ENCODE measurements at places on chromosomes 6 and 20.

GRCh38 chr20:60704147-60704546, 547.9 kb upstream of the CDH4 start:
- no peak for DNase-seq
- no peak overlapping the region for H3K4me3 ChIP-seq
- H3K4me1 ChIP-seq = no peaks in the 10 kb centered on the region
- no peaks in the 10 kb centered on the region for H3K36me3 ChIP-seq

- no peaks in the 10 kb centered on the region for H3K27me3 ChIP-seq
- H3K36me3 ChIP-seq = no peaks in the 10 kb centered on the region
- H3K27ac ChIP-seq = no peak overlapping the region
- no peaks in the 10 kb centered on the region for H3K4me1 ChIP-seq
- no peak overlapping the region for H3K4me3 ChIP-seq
Measured at GRCh38 chr20:39298121-39298520, 336.0 kb downstream of the DHX35 start.

GRCh38 chr20:25212242-25212641, 16.7 kb downstream of the ENTPD6 start:
- H3K36me3 ChIP-seq = peaks cover 60% of the 10 kb centered on the region
- DNase-seq = no peak
- no peak overlapping the region for H3K4me3 ChIP-seq

DNA sequence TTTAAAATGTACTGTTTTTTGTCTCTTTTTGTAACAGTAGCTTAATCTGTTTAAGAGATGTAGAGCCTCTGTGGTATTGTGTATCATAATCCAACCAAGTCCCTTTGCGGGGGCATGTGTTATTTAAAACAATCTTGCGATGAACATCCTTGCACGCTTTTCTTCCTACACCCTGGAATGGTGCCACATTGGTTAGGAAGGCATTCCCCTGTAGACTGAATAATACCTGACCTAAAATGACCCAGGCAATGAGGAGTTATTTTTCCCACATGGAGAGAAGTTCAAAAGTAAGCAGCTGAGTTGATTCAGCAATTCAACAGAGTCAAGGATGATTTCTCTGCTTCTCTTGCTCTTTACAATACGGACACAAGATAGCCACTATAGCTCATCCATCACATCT, 142.0 kb upstream of the PMEPA1 start:
- no peak overlapping the region for H3K4me3 ChIP-seq
- H3K27me3 ChIP-seq = no peaks in the 10 kb centered on the region
- H3K27ac ChIP-seq = no peak overlapping the region
- H3K4me1 ChIP-seq = peaks cover 6% of the 10 kb centered on the region

DNA sequence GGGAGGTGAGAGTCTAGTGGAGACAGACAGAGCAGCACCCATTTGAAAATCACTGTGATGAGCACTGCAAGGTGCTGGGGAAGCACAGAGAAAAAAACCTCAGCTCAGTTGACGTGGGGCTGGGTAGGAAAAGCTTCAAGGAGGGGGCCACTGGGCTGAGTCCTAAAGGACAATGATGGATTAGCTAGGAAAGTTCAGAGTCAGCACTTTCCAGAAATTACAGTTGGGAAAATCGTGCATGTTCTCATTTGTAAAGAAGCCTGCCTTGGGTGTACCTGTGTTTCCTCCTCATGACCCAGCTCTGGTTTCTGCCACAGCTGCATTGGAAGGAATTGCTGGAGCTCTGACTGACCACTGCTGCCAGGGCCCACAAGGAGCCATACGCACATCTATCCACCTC, 221.3 kb downstream of the FARS2 start:
- no peaks in the 10 kb centered on the region for H3K4me1 ChIP-seq
- H3K36me3 ChIP-seq = no peaks in the 10 kb centered on the region
- DNase-seq = no peak
- no peak overlapping the region for H3K27ac ChIP-seq
- no peaks in the 10 kb centered on the region for H3K27me3 ChIP-seq

GRCh38 chr6:111113336-111114086, 26.2 kb downstream of the SLC16A10 start:
- no peaks in the 10 kb centered on the region for H3K4me1 ChIP-seq
- H3K4me3 ChIP-seq = no peak overlapping the region
- no peak overlapping the region for H3K27ac ChIP-seq

DNA sequence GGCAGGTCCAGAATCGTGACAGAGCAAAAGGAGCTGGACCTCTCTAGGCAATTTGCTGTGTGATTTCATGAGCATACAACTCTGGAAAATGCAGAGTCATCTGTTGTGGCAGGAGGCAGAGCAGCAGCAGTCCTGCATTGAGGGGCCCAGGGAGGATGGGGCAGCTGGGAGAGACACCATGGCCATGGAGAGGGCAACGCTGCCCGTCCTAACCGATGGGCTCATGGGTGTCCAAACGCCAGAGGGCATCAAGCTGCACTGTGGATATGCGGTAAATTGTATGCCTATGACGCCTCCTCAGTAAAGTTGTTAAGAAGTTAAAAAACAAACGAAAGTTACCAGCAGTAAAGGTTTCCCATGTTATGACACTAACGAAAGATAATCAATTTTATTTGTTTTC, 42.2 kb upstream of the DACT2 start:
- no peak for DNase-seq
- no peaks in the 10 kb centered on the region for H3K4me1 ChIP-seq
- H3K4me3 ChIP-seq = no peak overlapping the region
- H3K36me3 ChIP-seq = no peaks in the 10 kb centered on the region
- no peak overlapping the region for H3K27ac ChIP-seq

- no peak overlapping the region for H3K27ac ChIP-seq
- DNase-seq = no peak
- peaks cover 4% of the 10 kb centered on the region for H3K4me1 ChIP-seq
- H3K4me3 ChIP-seq = no peak overlapping the region
Measured at GRCh38 chr20:58245181-58245891, 16.9 kb upstream of the ANKRD60 start.

DNA sequence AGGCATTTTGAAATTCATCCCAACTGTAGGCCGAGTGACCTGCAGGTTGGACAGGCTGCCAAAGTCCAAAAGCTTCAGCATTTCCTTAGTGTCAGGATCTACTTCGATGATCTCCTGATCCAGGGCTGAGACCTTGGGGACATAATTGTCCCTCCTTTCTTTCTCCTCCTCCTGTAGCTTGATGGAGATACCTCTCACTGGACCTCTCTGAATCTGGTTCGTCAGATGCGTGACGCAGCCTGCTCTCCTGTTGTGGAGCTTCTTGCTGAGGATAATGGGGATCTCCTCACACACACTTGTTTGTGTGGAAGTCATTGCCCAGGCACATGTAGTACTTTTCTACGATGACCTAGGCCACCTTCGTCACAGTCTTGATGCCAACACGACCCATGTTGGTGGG, 1.5 kb upstream of the MAS1L start:
- no peak overlapping the region for H3K27ac ChIP-seq
- H3K36me3 ChIP-seq = no peaks in the 10 kb centered on the region
- no peak for DNase-seq
- no peaks in the 10 kb centered on the region for H3K4me1 ChIP-seq
- peaks cover 25% of the 10 kb centered on the region for H3K27me3 ChIP-seq

All from PC-3 (cell line).